SK-N-SH treated with all-trans-retinoic acid at 6 μM for 48 hours (cell line): ENCODE measurements at places on chromosomes 11 and 22.

DNA sequence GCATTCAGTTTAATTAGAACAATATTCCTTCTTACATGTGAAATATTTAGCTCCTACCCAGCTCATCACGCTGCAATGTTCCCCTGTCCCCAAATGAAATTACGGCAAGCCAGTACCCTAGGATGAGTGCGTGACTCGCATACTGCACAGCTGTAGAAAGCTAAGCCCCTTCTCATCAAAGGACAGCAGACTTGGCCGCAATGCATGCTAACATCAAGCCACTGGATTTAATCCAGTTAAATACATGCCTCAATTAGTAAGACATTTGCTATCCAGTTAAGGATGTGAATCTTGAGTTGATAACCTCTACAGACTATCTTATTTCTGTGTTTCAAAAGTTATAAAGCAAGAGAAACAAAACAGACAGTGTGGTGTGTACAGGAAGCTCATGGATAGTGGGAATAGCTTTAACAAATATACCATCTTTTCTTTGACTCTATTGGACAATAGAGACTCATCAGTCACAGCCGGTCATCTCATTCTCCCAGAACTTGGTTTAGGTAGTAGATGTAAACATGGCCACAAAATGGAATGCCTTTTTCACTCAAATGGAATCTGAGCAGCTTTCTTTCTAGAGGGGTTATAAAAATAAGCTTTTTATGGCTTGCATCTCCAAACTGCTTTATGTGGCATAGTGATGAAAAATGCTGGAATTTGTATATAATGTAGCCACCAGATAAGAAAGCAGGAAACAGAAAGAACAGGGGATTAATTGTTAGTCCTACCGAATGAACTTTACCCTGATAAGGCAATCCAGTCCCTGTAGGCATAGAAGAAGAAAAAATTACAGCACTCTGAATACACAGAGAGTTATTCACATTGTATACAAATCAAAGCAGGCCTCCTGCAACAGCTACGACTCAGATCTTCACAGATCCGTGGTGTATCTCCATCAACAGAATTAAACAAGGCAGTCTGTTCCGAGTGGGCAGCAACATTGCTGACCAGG lies 224.1 kb downstream of the CADM1 start:
- no peak for ATAC-seq

DNA sequence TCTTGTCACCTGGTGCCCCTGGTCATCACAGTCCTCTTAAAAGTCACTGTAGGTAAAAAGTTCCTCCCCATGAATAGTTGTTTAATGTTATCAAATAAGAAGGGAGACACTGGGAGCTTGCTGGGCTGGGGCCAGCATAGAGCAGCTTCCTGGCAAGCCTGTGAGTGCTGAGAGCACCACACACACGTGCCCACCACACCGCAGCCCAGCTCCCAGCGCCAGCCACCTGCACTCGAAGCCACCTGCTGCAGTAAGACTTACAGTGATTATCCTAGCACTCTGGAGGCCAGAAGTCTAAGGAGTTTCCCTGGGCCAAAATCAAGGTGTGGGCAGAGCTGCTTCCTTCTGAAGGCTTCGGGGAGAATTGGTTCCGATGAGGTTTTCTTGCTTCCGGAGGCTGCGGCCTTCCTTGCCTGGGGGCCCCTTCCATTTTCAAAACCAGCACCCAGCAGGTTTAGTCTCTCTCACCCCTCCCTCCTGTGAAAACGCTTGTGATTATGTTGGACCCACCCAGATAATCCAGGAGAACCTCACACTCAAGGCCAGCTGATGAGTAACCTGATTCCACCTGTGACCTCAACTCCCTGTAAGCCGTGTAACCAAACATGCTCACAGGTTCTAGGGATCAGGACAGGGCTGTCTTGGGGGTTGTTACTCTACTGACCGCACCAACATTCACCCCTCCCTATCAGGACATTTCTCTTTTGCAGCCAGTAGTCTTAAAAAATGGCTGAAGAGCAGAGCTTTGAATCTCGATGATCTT lies 687.2 kb downstream of the TBC1D22A start:
- ATAC-seq = no peak

DNA sequence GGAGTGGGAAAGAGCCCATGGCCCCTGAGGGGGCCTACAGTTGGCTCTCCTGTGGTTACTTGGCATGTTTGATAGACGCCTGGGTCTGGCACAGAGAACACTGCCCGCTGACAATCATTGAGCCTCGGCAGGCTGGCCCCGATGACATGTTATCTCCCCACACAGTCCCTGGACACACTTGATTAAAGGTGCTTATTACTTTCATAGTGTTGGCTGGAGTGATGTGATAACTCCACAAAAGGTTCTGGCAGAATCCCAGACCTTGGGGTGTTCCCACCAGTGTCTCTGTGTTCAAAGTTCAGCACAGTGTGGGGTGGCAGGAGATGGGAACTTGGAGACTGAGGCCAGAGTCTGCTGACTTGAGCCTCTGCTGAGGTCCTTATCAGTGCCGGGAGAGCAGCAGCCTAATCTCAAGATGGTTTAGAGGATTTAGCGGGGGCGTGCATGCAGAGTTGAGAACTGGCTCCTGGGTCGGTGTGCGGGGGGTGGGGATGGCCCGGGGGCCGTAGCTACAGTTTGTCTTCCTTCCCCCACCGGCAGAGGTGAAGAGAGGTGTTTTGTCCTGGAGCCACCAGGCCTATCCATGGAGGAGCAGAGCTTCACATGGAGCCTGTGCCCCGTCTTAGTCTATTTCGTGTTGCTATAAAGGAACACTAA lies 22.5 kb downstream of the PARVB start:
- no peak for ATAC-seq

DNA sequence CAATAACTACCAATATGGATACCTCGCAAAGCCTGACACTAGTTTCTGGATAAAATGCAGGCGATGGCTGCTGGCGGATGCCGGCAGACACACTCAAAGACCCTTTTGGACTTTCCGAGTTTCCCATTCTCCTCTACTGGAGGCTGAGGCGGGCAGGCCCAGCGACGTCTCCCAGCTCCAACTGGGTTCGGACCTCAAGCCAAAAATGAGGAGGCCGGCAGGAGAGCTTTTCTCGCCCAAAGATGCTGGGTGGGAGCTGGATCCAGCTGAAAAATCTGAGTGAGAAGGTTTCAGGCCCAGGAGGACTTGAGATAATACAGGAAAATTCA lies 428 bp upstream of the FEZ1 start:
- no peak for ATAC-seq

DNA sequence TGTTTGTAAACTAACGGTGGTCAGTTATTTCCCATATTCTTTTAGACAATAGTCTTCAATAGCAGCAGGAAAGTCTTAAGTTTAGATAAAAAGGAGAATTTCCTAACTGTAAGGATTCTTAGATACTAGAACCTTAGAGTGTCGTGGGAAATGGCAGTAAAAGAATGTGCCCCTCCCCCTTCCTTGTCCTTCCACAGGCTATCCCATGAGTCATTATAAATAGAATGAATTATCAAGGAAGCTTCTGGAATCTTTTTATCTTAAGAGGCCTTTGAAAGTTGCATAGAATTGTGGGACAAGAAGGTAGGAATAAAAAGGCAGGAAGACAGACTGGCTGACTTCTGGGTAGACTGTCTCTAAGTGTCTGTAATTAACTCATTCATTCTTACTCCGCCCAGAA lies 165.2 kb upstream of the TBCEL start:
- ATAC-seq = no peak
